ENCODE measurements at places on chromosomes 13 and 19. TPM values are rescaled to one million over a fixed set of nuclear protein-coding genes. Genes with fewer than 3 reads are reported as not detected.

- no peak for DNase-seq
Observed at GRCh38 chr13:102584434-102584833, 12.4 kb upstream of the TPP2 start.

DNA sequence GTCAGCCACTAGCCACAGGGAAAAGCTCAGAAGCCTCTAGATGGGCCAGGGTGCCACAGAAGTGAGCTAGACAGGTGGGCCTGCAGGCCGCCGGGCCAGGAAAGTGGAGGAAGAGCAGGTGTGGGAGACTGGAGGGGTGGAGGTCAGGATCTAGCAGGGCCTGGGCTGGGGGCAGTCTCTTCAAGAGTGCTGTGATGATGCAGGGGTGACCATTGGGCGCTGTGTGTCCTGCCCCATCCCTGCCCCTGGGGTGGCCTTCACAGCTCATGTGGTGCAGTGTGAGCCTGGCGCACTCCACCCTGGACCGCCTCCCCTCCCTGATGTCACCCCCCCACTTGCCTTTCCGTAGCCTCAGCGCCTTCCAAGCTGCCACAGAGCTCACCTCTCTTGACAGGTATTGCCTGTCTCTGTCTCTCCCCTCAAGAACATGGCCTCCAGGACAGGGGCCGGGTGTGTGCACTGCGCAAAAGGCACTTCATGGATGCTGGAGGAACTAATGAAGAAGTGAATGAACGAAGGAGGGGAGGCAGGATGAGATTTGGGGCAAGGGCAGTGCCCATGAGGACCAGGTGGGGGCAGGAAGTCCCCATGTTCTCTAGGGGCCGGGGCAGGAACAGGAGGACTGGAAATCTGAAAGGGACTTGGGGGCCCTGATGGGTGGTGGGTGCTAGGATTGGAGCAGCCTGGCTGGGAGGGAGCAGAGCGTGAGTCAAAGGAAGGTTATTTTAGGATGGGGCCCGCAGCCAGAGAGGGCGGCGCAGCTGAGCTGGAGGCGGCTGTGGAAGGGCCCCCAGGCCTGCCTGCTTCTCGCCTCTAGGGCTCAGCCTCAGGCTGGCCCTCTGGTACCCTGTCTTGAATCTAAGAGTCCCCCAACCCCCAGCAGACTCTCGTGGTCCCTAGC lies 6.6 kb downstream of the SSBP4 start:
- DNase-seq: no peak

GRCh38 chr13:87244256-87244890 lies 426.8 kb upstream of the SLITRK5 start:
- DNase-seq: no peak

DNA sequence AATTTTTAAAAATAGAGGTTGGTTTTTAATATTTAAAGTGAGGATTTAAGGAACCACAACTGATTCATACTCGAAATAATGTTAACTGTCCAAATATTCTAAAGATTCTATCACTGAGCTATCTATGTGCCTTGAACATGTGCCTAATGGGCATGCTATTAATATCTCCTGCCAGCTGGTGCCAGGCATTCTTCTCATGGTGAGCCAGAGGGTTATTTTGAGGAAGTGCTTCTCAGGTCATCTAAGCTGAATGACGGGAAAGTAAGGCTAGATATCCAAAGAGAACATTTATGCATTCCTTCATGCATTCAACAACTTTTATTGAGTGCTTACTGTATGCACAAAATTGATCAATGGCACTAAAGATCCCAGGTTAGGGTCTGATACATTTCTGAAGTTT lies 138.2 kb downstream of the PIBF1 start:
- DNase-seq: no peak

DNA sequence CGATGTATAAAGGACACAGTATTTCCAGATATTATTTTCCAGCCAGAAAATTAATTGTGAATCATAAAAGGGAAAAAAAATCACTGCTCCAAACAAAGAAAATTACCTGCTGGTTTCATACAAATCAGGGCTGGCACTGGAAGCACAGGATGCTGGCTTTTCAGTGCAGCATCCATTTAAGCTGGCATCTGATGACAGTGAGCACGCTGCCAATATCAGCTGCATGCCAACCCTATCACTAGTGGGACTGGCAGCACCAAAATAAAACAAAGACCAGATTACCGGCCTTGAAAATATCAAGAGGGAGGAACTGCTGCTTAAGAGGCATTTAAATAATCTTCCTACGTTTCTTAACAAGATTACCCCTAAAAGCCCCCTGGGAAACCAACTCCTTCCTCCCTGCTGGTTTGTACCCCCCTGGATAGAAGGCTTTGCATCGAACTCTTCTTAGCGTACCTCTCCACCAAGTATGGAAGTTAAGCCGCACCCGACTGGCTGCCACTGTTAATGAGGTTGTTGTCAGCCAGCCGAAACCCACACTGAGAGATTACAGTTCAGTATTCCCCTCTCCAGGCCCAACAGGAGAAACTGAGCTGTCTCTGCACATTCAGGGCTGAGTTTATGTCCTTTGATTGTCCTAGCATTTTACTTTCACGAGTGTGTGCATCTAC lies 257.8 kb downstream of the EFNB2 start:
- no peak for DNase-seq

GRCh38 chr19:55197528-55197927 lies 11.8 kb downstream of the PTPRH start:
- no peak for DNase-seq

- no peak for DNase-seq
Observed at GRCh38 chr19:14162871-14163297, 26.5 kb upstream of the ASF1B start.

DNA sequence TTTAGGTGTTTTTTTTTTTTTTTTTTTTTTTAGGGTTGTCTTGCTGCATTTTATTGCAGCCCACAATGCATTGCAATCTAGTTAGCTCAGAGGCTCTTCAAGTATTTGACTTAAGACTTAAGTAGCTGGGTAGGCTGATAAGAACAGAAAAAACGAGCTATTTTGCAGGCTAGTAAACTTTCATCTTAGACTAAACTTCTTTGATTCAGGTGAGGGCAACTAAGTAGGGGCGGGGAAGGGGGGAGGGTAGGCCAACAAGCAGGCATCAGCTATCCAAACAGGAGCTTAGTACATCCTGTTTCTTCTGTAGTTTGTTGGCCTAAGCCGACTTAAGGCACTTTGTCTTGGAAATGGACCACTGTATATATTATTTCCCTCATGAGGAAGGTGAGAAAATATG lies 4.9 kb upstream of the TDRD3 start:
- no peak for DNase-seq

- no peak for DNase-seq
Observed at GRCh38 chr19:42601811-42602443, 7.2 kb upstream of the CEACAM8 start.

DNA sequence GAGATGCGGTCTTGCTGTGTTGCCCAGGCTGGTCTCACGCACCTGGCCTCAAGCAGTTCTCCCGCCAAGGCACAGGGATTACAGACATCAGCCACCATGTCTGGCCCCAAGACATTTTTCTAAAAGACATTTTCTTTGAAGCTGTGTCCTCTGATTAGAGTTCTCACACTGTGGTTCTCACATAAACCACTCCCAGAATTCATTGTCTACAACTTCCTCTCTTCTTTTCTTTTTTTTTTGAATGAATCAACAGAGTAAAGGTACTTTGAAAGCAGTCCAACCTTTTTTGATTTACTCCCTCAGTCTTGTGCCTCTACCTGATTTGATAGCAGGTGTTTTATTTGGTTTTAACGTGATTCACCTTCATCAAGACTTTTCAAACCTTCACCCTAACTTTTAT lies 14.3 kb upstream of the SHD start:
- no peak for DNase-seq

GRCh38 chr19:17026706-17027534 lies at the start of gene CPAMD8:
Gene CPAMD8 (minus strand): TSS chr19:17026810. CDS start chr19:17026642, 168 bp downstream.
- no peak for DNase-seq

DNA sequence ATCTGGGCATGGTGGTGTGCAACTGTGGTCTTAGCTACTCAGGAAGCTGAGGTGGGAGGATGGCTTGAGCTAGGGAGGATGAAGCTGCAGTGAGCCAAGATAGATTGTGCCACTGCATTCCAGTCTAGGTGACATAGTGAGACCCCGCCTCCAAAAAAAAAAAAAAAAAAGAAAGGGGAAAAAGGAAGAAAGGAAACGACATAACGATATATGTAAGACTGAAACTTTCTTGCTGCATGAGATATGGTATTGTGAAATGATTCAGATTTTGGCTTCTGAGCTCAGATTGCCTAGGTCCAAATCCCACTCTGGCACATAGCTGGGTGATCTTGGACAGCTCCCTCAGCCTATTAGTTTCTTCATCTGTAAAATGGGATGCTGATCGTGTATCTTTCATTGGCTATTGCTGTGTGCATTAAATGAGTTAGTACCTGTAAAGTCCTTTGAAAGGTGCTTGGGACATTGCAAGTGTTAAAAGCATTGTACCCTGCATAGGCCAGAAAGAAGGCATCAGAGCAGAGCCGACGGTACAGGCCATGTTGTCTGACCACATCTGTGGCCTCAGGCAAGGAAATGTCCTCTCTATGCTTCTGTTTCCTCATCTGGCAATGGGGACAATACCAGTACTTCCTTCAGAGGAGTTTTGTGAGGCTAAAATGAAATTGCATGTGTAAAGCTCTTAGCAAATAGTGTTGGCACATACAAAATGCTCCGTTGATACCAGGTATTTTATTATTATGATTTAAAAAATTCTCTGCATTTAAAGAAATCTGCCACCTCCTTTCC lies 32.6 kb upstream of the SLC46A3 start:
- DNase-seq: no peak

- DNase-seq: no peak
Observed at GRCh38 chr13:99322297-99323103, 15.3 kb upstream of the GPR183 start.

DNA sequence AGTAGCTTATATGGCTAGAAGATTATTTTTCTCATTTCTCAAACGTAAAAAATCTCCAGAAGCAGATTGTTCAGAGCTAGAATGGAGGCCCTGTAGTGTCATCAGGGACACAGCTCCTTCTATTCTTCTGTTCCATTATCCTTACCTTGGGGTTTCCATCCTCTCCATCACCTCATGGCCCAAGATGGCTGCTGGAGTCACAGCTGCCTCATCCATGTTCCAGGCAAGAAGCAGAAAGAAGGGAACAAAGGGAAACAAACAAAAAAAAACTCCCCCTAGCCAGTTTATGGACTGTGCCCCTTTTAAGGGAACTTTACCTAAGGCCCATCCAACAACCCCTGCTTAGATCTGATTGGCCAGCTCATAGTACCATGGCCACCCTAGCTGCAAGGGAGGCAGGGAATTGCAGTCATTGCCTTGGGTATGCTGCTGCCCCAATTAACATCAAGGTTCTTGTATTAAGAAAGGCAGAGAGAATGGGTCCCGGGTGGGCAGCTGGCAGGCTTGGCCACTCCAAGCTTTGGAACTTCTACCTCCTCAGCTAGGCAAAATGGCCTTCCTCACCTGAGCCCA lies 15.7 kb downstream of the CEACAM16 start:
- no peak for DNase-seq

GRCh38 chr19:20471431-20471830 lies 94.2 kb downstream of the ZNF737 start:
- DNase-seq: no peak

- no peak for DNase-seq
Observed at GRCh38 chr19:9720541-9720940, 45.6 kb upstream of the ZNF562 start.

The PRODH2 gene
- not detected for total RNA-seq

The SH2D3A gene
- 11.4 TPM for total RNA-seq

The GARIN5A gene
- total RNA-seq: not detected

The HSPB6 gene
- 25.4 TPM for total RNA-seq

The HAUS5 gene
- total RNA-seq: 6.3 TPM
